ENCODE measurements at places on chromosomes 11 and 22.
A peak's percentile ranks its signal among the peaks of the same experiment; 100 is the strongest.

- no peak for DNase-seq
These were observed 385.3 kb downstream of the DYNC2H1 start for GRCh38 chr11:103494491-103494890.

DNA sequence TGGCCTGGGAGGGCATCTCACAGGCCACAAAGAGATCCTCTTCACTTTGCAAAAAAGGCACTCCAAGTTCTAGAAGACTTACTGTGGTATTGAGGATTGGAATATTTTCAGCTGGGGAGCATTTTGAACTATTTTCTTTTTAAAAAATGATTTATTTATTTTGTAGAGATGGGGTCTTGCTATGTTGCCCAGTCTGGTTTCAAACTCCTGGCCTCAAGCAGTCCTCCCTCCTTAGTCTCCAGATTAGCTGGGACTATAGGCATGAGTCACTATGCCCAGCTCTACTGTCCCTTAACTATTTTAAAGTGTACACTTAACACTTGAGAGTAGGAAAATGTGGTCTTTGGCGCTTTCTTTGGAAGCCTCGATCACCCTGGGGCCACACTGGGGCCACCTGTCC is 24.9 kb upstream of the DGCR8 start:
- DNase-seq: no peak

- DNase-seq: peak; percentile 13
These were observed 663.7 kb upstream of the B3GAT1 start for GRCh38 chr11:135075740-135076139.

DNA sequence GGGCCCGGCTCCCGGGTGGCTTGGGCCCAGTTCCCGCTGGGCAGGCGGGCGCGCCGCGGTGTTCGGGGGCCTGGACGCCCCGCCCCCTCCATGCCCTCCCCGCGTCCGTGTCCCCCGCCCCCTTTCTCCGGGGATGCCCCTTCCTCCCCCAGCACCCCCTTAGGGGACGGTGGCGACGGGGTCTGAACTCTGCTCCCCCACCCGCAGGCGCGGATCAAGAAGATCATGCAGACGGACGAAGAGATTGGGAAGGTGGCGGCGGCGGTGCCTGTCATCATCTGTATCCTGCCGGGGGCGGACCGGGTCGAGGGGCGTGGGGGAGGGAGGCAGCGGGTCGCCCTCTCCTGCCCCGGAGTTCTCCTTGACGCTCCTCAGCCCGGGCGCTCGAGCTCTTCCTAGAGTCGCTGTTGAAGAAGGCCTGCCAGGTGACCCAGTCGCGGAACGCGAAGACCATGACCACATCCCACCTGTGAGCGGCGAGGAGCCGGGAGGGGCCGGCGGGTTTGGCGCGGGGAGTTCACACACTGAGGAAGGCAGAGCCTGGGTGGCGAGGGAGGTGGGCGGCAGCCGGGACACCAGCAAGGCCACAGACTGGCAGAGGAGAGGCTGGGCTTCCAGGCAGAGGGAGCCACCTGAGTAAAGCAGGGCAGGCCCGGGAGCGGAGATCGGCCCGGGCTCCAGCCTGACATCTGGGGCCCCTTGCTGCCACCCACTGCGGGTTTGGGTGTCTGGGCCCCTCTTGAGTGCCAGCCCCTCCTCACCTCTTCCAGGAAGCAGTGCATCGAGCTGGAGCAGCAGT is 546 bp downstream of the DRAP1 start:
- DNase-seq: peak; percentile 36

DNA sequence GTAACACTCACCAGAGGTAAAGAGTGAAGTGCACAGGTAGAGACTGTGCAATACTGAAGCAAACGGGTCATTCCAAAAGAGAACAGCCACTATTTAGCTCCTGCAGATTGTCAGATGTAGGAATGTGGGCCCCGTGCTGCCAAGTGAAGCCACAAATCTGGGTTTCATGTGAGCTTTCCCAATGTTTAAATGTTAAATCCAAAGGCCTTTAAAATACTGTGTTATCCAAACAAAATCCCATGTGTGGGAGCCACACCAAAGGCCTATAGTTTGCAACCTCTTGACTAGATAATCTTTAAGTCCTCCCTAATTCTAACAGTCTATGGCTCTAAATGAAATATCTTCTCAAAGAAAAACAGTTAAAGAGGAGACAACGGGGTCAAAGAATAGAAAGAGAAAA is 43.3 kb downstream of the RBFOX2 start:
- no peak for DNase-seq

- peak; percentile 55 for DNase-seq
These were observed 52.5 kb upstream of the CLDN5 start for GRCh38 chr22:19576460-19577421.
